ENCODE measurements at places on chromosomes 1 and 21.

GRCh38 chr1:223142795-223143536 lies at the start of gene TLR5:
TSS of gene TLR5 (minus strand) at chr1:223143248. CDS start at chr1:223113031, 30,217 bp downstream.
- DNase-seq, result peak; percentile 53

- DNase-seq, result no peak
Observed at GRCh38 chr1:52593495-52593894, 8.7 kb upstream of the GPX7 start.

- no peak for DNase-seq
Observed at GRCh38 chr21:37642493-37642892, 273.8 kb downstream of the KCNJ6 start.

- DNase-seq, result no peak
Observed at GRCh38 chr21:36860736-36861594, 105.5 kb downstream of the HLCS start.

GRCh38 chr1:185334182-185334581 lies 17.1 kb upstream of the IVNS1ABP start:
- no peak for DNase-seq

- DNase-seq, result no peak
Observed at GRCh38 chr1:34520111-34520510, 234.7 kb upstream of the GJB5 start.

GRCh38 chr1:172793823-172794222 lies 134.9 kb downstream of the FASLG start:
- DNase-seq, result no peak

Data from cerebellum (tissue), 4 donors.